Esophagus squamous epithelium (tissue), 5 donors: ENCODE measurements at places on chromosomes 6 and 20. TPM values are rescaled to one million over a fixed set of nuclear protein-coding genes. Genes with fewer than 3 reads are reported as not detected.

DNA sequence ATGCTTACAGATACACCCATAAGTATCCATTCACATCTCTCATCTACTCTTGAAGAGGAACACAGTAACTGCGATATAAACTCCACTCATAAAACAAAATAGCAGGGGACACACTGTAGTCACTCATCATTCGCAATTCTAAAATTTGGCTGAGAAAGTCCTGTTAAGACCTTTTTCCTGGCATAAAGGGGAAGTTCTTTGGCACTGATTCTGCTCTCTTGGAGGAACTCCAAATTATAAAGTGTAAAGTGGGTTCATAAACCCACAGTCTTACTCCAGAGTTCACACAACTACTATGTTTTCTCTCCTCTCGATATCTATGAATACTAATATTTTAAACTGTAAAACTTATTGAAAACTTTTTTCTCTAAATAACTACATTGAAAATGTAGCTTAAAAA lies 80.6 kb downstream of the ADGB start:
- no peak for DNase-seq

DNA sequence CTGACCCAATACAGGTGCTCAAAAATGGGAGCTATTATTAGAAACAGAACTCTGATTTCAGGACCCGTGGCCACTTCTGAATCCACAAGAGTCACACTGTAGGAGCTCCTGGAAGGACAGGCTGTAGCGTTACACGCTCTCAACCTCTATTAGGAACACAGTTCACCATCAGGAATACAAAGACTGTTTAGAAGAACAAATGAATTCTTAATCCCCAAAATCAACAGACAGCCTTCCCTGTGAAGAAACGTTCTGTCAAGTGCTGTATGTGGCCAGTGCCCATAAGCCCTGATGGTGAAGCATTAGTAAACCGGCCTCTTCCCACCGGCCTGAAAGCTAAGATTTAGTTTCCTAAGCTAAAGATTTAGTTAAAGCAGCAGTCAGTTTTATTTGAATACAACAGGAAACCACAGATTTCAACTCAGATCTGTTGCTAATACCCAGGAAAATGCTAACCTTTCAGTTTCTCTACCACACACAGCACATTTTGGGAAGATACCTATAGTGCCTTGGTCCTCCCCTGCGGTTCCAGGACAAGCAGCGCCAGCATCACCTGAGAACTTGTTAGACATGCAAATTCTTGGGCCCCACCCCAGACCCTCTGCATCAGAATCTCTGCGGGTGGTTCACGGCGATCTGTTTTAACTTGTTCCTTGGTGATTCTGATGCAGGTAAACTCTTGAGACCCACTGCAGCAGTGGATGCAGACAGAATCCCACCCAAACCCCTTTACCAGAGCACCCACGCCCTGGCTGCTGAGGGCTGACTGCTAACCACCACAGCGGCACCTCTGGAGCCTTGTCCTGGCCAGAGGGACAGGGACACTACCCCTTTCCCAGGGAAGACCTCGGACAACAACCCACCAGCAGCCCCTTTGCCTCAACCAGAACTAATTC lies 33.4 kb downstream of the MTRES1 start:
- no peak for DNase-seq

GRCh38 chr6:125743604-125744003 lies 5.8 kb upstream of the HEY2 start:
- no peak for DNase-seq

GRCh38 chr6:170166511-170167122 lies 124.3 kb downstream of the DLL1 start:
- DNase-seq, result no peak

DNA sequence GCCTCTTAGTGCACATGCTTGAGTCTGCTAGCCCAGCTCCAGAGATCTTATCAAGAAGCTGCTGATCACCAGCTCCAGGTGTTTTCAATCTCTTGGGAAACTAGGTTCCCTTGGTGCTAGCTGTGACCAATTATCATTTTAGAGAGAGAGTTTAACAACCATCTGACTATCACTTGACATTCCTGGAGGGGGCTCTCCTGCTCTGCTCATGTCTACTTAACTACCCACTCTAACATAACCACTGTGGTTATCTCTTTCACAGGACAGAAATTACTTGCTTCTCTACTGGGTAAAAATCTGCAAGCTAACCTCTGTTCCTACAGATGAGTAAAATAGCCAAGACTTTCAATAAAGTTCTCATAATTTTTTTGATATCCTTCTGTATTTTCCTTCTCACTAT lies 823.4 kb upstream of the GJE1 start:
- no peak for DNase-seq

GRCh38 chr6:4670824-4671409 lies 105.3 kb upstream of the CDYL start:
- DNase-seq, result no peak

CPXM1 gene
- 3.8 TPM for total RNA-seq

TFAP2A gene
- total RNA-seq, result 37.2 TPM

NR2E1 gene
- total RNA-seq, result not detected

ZNF165 gene
- 2.1 TPM for total RNA-seq

POU5F1 gene
- 4.1 TPM for total RNA-seq

STX7 gene
- total RNA-seq, result 27.8 TPM

NFS1 gene
- total RNA-seq, result 21.1 TPM

AIF1 gene
- total RNA-seq, result 30.7 TPM

SS18L1 gene
- total RNA-seq, result 7.8 TPM

MCCD1 gene
- not detected for total RNA-seq

NKX2-2 gene
- total RNA-seq, result not detected
